Retina (tissue), 1 donor: ENCODE measurements at places on chromosomes 2 and 18.

GRCh38 chr18:46468426-46469180 lies 188.4 kb downstream of the LOXHD1 start:
- no peak for DNase-seq

DNA sequence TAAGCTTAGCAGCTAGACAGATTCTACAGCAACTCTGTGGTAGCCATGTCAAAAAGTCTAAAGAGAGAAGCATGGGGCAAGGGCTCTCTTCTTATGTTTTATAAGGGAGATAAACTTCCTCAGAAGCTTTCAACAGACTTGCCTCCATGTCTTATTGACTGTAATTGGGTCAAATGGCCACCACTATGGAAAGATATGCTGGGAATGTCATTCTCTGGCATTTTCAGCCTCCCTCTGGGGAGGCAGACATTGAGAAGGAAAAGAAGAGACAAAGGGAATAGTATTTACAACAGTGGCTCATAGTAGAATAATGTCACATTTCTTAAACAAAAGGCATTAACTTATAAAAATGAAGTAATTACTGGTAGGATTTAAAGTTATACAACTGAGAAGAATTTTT lies 1964.5 kb upstream of the PIK3C3 start:
- DNase-seq: no peak

DNA sequence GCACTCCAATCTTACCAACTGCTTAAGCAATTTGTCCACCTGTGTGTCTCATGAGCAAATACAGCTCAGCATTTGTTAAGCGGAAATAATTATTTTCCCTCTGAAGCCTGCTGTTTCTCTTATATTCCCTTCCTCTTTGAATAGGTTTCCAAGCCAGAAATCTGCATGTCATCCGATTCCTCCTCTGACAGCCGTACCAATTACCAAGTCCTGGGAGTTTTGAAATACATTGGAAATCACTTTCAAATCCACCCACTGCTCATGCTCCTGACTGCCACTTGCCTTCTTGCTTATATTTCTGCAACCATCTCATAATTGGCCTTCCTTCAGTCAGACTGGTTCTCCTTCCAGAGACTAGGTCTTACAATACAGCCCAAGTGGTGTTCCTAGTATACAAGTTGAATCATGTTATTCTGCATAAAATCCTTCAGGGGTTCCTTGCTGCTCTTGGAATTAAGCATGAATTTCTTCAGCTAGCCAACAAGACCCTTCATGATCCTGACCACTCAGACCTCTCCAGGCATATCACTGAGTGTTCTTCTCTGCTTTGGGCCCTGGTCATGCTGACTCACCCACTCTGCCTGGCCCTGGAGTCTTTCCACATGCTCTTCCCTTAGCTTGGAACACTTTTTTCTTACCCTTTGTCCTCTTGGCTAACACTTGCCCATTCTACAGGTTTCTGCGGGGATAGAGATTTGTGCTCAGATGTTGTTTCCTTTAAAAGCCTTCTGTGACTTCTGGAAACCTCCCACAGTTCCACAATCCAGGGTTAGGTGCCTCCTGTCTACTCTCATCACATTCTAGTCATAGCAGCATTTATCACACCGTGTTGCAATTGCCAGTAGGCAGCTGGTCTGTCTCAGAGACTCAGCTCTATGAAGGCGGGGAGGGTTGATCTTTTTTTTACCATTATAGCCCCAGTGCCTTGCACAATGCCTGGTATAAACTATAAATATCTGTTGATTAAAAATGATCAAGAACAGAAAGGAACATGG lies 157.6 kb downstream of the ARL6IP6 start:
- no peak for DNase-seq

DNA sequence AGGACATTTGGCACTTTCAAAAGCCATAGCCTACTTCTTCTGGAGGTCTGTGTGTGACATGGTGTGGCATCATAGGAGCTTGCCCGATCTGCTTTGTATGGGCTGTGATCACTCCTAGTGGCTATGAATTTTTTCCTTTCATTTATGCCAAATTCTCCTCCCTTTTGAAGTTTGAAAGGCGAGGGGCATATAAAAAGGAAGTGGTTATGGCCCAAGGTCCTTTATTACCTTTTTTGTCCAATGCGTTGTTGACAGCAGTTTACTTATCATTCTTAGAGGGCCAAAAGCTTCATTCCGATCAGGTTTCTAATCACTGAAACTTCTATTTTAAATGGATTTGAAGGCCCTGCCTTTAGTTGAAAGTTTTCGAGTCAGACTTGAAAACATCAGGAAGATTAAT lies 224.3 kb upstream of the FOSL2 start:
- DNase-seq: no peak

GRCh38 chr2:70041663-70042062 lies 45.6 kb upstream of the PCBP1 start:
- no peak for DNase-seq

DNA sequence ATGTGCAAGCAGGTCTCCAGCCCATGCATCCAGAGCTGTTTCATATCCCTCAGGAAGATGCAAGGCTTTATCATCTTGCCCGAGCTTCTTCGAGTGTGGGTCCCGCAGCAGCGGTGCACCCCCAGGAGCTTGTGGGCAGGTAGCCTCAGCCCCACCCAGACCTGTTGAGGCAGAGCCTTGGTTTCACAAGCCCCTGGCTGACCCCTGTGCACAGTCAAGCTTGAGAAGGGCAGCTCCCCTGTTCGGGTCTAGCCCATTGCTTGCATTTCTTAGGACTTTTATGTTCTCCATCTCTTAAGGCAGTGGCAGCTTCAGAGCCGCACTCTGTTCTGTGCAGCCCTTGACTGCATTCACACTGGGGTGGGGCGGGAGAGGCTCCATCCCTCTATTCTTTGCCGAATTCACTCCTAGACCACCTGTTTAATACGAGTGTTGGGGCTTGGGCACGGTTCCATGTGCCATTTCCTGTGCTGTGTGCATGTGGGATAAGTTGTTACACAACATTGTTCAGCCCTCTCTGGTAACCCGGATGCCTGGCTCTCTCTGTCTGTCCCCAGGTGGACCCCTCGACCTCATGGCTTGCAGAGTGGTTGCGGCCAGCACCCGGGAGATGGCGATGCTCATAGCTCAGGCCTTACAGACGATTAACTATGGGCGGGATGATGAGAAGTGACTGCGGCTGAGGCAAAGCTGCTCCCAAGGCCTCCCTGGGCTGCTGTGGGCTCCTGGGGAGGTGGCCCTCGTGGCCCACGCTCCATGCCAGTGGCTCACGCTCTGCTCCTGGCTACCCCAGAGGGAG lies 48.7 kb downstream of the IMPA2 start:
- DNase-seq: peak; percentile 36

DNA sequence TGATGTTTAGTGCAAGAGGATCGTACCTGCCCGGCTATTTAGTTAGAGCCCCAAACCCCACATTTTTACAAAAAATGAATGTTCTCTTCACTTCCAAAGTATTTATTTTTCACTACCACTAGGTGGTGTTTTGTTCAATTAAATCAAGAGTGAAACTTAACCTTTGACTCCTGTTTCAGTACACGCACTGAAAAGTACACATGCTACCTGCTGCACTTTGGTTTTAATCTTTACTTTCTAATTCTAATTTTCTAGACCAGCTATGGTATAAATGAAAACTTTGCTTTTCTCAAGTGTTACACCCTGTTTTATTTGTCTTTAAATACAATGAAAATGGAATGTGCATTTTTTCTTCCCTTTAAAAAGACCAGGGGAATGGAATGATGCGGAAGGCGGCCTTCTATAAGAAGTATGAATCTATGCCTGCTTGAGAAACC lies 31.4 kb upstream of the CHN1 start:
- no peak for DNase-seq

DNA sequence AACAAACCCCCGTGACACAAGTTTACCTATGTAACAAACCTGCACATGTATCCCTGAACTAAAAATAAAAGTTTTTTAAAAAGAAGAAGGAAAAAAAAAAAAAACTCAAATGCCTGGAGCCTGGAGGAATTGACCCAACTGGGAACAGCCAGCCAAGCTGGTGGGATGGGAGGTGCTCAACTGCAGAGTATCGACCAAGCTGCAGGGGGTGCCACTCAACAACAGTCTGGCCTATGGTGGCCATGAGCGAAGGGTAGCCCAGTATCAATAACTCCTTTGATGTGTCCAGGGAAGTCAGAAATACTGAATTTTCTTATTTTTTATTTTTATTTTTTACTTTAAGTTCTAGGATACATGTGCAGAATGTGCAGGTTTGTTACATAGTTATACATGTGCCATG lies 310.3 kb upstream of the DLGAP1 start:
- DNase-seq: no peak

- DNase-seq: peak; percentile 26
Measured at GRCh38 chr18:35582899-35583558, 1.5 kb downstream of the GALNT1 start.

DNA sequence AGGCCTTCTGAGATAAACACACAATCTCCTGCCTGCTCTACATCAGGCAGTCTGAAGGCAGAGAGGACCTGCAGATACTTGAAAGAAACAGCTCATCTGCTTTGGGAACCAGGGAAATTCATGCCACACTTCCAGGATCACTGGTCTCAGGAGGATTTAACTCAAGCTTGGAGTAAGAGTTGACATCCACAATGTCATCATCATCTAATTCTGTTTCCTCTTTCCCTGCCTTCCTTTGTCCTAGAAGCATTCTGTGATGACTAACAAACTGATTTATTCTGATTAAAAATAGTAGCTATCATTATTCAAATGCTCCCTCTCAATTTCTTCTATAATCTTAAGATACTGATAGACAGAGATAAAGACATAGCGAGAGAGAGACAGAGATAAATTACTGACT lies 766.8 kb downstream of the BCL11A start:
- DNase-seq: no peak

GRCh38 chr18:68428661-68429060 lies 286.2 kb downstream of the TMX3 start:
- peak; percentile 6 for DNase-seq

DNA sequence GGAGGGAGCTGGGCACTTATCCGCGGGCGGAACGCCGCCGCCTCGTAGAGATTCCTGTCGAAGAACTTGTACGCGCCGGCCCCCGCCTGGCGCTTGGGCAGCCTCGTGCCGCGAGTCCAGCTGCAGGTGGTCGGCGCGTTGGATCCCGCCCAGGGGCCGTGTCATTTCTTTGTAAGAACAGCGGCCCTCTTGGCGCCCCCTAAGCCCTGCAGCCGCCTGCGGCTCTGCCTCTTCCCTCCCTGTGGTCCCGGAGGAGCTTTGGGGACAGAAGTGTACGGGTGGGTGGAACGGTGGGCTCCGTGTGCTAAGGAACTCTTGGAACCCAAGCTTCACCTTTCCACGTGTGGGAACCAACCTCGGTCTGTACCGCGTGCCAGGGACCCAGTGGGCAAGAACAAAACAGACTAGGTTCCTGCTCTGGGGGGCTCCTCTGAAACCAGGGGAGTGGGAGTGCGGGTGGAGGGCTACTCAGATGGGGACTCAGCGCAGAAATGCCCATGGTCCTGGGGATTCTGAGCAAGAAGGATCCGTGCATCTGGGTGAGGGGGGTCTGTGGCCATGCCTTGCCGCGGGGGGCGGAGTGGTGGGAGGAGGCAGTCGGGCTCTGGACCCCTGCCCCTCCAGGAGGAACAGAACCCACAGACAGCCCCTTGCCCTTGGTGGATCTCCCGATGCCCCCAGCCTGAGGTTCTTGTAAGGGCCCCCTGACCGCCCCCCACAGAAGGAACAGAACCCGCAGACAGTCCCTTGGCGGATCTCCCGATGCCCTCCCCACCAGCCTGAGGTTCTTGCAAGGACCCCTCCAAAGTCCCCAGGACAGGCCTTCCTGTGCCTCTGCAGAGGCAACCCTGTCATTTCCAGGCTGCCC lies 1.5 kb downstream of the GPC1 start:
- DNase-seq: peak; percentile 73

DNA sequence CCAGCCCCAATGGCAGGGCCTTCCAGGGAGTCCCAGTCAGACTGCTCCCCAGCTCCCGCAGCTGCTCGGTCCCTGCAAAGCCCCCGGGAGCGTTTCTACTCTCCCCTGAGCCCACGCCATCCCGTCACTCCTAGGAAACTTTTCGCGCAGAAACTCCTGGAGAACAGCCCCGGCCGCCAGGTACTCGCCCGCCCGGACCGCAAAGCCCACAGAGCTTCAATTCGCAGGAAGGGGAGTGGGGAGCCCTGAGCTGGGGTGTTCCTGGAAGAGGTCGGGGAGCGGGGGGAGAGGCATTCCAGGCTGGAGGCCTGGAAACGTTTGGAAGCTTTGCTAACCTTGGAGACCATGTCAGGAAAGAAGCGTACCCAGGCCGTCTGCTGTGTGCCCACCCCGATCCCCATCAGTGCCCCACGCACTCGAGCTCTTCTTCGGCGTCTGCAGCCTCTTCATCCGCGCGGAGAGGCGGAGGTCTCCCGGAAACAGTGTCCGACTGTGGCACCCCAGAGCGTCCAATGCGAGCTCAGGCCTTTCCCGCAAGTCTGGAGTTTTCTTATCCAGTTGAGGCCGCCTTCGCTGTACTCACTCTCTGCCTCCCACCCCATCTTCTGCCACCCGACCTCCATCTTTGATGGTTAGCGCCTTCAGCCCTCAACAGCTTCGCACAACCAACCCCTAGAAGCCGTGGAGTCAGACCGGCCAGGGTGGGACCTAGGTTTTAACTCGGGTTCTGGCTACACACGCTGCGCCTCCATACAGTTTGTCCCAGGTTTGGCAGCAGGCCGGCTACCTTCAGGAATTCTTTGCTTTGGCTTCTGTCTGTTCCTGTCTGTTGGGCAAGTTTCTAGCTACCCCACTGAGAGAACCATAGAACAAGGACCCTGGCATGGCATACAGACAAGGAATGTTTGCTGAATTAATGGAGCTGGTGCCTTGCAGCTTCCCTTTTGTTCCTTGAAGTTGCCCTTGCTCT lies 3.7 kb downstream of the PCGF1 start:
- DNase-seq: peak; percentile 16

- no peak for DNase-seq
Measured at GRCh38 chr2:239879423-239880084, 145.6 kb downstream of the NDUFA10 start.

GRCh38 chr2:70887550-70888246 lies 48.0 kb upstream of the ATP6V1B1 start:
- peak; percentile 89 for DNase-seq

GRCh38 chr18:26575865-26576217 lies 27.5 kb upstream of the KCTD1 start:
- no peak for DNase-seq
